ENCODE measurements at places on chromosomes 3 and 15.

- peak; percentile 92 for DNase-seq
Measured at GRCh38 chr15:70339571-70340493, 242.1 kb upstream of the TLE3 start.

GRCh38 chr3:112931736-112932521 lies 43.0 kb downstream of the CD200R1 start:
- DNase-seq = no peak

- peak; percentile 85 for DNase-seq
Measured at GRCh38 chr3:134597390-134597970, 53.3 kb downstream of the KY start.

GRCh38 chr3:177124882-177125281 lies 72.4 kb downstream of the TBL1XR1 start:
- DNase-seq = no peak

DNA sequence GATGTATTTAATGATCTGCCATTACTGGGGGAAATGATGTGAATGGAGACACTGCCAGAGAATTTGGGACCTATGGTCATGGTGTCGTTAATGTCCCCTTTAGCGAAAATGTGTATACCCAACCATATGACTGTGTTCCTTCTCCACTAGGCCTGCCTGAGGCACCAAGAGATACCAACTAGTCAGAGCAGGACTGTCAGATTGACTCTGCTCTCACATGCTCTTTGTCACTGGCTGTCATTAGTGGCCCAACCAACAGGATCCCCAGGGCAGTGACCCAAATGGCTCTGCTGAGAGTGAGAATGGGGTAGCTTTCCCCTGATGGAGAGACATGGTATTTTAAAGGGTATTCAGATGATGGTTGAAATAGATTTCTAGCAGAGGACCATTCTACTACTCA lies 2.8 kb downstream of the TAGLN3 start:
- DNase-seq = no peak

DNA sequence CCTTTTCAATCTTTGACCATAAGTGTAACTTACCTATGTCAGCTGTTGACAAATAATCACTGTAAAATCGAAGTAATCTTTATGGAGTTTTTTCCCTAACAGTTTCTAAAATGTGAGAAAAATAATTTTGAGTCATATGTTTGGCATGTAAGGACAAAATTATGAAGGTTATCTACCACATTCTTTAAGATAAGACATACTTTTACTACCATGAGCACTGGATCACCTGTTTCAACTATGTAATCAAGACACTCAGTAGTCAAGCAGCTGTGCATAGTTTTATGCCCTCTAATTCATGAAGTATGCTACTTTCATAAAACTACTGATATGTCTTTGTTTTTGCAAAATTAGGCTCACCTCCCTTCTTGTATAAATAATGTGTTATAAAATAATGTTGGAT lies 12.1 kb downstream of the FGF7 start:
- no peak for DNase-seq

DNA sequence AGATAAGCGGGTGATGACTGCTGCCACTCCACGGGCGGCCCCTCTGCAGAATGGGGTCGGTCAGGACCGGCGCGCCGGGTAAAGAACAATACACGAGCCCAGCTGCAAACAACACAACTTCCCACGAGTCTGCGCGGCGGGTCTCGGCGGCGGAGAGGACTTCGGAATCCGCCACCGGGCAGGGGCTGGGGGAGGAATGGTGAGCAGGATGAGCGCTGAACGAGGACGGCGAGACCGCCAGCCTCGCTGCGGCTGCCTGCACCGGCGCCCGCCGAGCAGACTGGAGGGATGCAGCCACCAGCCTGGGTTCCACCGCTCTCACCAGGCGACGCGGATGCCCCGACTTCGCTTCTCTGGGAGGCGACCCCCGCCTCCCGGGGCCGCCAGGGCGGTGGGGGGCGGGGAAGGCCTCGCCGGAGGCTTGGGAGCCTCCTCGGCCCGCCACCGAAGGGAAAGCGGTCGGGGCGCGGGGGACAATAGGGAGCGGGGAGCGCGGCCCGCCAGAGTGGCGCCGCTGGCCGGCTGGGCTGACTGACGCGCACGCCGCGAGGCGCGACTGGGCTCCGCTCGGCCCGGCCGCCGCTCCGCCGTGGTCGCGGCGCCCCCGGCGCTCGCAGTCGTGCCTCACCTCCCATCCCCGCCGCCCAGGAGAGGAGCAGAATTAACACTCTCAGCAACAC lies 515 bp downstream of the ADAM10 start:
- peak; percentile 10 for DNase-seq

GRCh38 chr3:19931767-19932188 lies 2.2 kb downstream of the EFHB start:
- no peak for DNase-seq

DNA sequence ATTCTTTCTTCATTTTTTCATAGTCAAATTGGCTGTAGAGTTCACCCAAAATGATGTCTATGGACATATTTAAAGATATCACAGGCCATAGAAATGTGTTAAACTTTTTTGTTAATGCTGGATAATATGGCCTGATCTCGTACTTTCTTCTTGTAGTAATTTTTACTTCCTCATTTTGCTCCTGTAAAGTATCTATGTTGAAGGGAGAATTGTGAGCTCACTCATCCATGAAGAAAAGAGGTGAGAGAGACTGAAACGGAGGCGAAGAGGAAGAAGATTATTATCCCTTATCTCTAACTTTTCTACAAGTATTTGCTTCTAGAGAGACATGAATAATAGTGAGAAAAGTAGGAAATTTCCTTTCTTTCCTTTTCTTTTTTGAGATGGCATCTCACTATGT lies 613.8 kb upstream of the TBL1XR1 start:
- no peak for DNase-seq

GRCh38 chr15:43135351-43135750 lies 2.0 kb downstream of the TMEM62 start:
- DNase-seq = no peak

DNA sequence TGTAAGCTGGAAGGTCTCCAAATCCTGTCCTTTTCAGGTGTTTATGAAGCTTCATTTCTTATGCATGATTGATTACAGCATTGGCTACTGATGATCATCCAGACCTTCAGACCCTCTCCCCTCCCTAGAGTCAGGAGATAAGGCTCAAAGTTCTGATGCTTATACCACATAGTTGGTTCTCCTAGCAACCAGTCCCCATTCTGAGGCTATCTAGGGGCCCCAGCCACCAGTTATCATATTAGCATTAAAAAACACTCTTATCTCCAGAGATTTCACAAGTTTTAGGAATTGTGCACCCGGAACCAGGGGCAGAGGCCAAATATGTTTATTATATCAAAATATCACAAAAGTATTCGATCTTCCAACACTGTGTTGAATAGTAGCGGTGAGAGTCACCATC lies 953.1 kb downstream of the FHIT start:
- DNase-seq = no peak

DNA sequence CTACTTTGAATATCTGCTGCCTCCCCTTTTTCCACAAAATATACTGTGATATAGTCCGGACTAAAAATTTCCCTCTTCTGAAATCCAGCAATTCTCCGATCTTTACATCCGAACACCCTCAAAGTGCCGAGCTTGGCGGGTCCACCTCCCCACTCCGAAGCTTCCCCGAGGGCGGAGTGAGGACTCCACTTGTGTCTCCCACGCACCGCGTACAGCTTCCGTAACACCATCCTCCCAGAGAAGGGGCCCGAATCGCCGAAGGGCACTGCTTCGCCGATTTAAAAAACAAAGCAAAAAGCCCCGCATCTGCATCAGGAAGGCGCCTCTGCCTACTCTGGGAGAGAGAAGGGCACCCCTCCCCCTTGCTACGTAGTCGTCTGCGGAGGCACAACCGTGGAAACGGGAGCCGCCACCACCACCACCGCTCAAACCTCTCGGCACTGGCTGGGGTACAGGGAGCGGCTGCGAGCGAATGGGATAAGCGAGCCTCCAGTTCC lies 551 bp downstream of the NCBP2 start:
- DNase-seq = peak; percentile 72

DNA sequence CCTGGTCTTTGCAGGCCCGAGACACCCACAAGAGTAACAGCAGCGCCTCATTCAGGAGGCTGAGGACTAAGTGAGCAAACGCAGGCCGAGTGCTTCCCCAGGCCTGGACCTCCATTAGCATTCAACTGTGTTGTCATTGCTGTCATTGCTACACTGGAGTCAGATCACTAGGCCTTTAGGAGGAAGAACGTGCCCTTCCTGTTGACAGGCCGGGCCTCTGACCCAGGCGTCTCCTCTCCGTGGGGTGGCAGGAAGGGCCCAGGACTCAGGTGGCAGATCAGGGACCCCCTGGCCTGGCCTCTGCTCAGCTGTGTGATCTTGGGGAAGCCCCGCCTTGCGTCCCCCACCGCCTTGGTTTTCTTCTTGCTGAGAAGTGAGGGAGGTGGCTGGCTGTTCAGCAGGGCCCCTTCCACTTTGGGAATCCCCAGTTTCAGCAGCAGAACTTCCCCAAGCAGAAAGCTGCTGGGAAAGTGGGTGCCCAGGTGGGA lies 19.1 kb downstream of the ZDHHC19 start:
- no peak for DNase-seq

DNA sequence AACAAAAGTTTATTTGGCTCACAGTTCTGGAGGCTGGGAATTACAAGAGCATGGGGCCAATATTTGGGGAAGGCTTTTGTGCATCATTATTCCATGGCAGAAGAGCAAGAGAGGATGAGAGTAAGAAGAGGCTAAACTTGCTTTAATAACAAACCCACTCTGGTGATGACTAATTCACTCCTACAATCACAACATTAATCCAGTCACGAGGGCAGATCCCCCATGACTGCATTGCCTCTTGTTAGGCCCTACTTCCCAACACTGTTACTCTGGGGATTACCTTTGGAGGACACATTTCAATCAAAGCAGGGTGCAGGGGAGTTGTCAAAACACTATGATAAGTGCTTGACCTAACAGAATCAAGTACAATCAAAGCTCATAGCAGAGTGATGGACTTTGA lies 181.7 kb downstream of the BBX start:
- DNase-seq = no peak

DNA sequence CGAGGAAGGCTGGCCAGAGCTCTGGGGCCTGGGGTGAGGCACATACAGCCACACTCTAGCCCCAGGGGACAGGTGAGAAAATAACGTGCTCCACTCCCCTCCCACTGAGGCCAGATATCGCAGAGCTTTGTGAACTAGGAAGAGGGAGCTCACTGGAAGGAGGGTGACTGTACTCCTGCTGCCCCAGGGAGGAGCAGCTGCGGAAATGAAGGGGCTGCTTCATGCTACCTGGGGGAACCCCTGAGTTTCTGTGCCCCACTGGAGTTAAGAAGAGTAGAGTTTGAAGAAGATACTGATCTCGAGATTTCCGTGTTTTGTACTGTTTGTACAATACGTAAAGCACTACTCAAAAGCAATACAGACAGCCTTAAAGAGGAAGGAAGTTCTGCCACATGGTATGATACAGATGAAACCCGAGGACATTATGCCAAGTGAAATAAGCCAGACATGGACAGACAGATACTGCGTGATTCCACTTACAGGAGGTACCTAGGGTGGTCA lies 44.6 kb downstream of the CMTM6 start:
- DNase-seq = no peak
